Kidney glomerular epithelial cell (primary cell): ENCODE measurements at places on chromosomes 11 and 22.

DNA sequence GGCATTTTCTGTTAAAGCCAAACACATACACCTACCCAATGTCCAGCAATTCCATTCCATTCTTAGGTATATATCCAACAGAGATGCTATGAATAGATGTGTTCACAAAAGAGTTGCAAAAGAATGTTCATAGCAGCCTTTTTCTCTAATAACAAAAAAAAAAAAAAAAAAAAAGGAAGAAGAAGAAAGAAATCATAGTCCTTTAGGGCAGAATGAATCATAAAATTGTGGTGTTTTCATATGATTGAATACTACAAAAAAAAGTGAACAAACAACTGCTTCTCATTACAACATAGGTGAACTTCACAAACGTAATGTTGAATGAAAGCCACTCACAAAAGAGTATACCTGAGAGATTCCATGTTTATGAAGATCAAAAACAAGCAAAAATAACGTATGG lies 66.8 kb upstream of the GRK3 start:
- no peak for DNase-seq

DNA sequence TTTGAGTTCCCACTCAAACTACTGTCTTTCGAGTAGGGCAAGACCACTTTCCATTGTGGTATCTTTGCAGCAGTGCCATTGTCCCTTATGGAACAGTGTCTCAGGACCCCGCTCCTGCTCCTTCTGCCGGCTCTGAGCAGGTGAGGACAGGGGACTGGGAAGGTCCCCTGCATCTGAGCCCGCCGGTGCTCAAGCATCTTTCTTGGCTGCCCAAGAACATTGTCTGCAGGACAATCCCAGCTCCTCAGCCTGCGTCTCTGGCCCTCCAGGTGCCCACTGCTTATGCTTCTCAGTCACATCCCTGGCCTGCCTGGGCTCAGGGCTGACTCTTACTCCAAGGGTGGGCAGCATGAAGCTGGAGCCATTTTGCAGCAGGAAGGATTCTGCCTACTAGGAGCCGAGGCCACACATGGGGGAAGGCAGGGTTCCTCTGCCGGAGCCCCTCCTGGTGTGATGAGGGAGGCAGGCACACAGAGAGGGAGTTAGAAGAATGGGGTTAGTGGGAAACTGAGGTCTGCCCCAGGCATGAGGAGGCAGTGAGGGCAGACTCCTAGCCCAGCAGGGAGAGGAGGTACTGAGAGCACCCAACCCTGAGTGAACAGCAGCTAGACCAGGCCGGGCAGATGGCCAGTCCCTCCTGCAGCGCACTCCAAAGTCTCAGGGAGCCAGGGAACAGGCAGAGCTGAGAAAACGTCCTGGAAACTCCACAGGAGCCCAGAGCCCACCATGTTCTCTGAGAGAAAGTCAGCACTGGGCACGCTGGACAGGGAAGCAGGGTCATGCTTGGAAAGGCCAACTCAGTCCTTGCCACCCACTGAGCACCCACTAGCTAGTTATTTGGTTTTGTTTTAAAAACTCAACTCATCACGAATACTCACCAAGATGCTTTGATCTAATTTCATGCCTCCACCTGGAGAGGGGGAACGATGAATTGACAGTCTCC lies 7.5 kb upstream of the PPARA start:
- no peak for DNase-seq

- peak; percentile 43 for DNase-seq
These were observed 326.3 kb downstream of the NTM start for GRCh38 chr11:131696690-131697089.

- DNase-seq: no peak
These were observed 1.7 kb downstream of the CREBZF start for GRCh38 chr11:85663080-85663752.

DNA sequence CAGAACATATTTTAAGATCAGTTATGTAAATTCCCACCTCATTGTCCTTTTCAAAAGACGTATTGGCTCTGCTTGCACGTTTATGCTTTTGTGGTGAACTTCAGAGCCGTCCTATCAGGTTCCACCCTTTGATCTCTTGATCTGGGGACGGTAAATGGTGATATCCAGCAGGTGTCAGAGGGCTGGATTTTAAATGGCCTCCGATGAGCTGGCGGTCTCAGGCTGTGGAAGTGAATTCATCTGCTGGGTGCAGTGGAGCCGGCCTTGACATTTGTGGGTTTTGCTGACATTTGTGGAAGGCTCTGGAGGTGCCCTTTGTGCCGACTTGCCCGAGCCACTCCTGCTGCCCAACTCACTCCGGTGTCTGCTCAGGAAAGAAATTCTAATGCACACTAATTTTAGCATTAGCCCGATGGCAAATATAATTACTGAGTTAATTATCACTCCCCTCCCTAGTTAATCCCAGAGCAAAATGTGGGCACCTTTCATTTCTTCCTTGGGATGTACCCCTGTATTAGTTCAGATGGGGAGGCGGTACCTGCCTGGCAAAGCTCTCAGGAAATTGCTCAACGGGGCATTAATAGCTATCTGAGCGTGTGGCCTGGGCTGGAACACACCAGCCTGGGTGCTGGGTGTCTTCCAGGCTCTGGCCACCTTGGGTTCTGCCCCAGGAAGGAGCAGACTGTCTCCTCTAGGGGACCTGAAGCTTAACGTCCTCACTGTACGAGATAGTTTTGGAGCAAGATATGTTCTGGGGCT lies 9.1 kb downstream of the LRP5 start:
- DNase-seq: no peak

DNA sequence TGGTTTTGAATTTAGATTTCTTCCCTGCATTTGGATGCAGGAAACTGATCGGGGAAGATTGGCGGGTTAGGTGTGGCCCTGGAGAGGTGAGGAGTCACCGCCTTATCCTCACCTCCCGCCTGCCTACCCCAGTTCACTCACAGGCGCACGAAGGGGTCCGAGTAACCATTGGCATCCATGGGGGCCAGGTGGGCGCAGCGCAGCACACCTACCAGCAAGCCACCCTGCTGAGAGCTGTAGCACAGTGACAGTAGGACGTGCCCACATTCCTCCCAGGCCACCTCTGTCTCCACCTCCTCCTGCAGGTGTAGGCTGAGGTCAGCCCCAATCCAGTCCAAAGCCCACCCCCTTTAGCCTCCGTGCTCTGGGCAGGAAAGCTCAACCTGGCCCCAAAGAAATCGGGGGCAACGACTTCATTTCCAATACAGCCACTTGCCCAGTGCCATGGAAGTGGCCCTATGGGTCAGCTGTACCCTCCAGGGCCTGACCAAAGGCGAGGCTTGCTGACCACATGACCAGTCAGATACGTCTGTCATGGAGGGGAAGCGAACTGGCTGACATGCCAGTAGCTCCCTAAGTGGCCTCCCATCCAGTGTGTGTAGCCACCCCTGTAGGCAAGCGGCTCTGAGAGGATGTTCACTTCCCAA lies 6.7 kb downstream of the NDUFV1 start:
- no peak for DNase-seq

DNA sequence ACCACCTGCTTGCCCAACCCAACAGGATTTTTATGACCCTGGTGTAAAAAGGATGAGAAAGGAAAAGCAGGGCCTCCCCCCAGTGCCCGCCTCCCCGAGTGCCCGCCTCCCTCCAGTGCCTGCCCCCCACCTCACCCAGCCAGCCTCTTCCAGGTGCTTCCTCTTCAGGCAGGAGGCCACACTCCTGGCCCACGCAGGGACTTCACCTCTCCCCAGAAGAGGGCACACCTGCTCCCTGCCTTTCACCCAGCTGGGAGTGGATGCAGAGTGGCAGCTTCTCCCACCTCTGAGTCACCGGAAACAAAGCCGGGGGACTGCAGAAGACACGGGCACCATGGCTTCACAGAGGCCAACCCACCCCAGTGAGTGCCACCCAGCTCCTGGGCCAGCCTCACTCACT lies 16.1 kb downstream of the CPT1A start:
- no peak for DNase-seq

DNA sequence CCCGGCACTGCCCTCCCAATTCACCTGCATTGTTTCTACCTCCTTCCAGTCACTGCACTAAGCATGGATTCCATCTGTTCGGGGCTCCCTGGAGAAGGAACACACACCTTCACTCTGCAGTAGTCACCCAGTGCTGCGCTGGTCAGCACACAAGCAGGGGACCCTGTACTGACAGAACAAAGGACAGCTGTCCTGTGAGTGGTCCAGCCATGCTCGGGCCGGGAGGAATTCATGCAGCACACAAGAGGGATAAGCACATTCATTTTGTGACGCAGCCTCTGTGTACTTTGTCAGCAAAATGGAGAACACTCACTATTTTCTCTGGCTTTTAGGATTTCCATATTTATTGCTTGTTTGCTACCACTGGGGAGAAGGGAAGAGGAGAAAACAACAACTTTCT lies 167.3 kb downstream of the NTM start:
- DNase-seq: no peak

- no peak for DNase-seq
These were observed 97.3 kb downstream of the PDHX start for GRCh38 chr11:35013514-35014233.

DNA sequence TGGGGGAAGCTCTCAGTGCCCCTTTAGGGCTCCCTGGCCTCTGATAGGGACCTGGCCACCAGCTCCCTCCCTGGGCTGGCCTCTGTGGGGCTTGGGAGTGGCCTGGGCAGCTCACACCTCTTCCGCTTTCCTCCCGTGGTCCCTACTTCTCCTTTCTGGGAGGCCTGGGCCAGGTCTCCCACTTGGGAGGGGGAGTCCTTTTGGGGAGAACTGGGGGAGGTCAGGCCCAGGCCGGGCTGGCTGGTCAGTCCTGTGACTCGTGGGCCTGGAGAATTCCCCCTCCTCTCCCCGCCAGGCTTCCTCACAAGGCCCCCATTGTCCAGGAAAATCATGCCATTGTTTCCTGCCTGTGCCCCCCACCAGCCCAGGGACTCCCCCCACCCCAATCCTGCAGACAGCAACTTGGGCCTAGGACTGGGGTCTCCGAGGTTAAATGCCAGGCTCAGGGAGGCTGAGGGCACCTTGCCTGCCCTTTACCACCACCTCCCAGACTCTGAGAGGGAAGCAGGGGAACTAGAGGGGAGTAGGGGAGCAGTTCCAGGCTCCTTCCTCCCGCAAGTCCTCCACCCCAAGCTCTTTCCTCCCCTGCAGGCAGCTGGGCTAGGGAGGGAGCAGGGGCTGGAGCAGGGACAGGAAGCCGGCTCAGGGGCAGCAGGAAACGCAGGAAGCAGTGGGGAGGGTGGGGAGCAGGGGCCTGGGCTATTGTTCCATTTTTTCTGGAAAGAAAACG lies 2.8 kb downstream of the MAP3K11 start:
- DNase-seq: no peak

DNA sequence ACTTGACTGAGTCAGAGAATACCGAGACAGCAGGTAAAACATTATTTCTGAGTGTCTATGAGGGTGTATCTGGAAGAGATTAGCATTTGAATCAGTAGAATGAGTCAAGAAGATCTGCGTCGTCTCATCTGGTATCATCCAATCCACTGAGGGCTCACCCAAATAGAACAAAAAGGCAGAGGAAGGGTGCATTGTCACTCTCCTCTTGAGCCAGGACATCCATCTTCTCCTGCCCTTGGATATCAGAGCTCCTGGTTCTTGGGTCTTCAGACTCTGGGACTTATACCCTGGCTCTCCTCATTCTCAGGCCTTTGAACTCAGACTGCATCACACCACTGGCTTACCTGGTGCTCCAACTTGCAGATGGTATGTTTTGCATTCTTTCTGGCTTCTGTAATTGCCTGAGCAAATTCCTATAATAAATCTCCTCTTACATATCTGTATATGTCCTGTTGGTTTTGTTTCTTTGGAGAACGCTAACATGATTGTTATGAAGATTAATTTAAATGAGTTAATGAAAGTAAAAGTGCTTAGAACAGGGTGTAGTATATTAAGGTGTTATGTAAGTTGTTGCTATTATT lies 49.3 kb downstream of the ME3 start:
- peak; percentile 9 for DNase-seq

DNA sequence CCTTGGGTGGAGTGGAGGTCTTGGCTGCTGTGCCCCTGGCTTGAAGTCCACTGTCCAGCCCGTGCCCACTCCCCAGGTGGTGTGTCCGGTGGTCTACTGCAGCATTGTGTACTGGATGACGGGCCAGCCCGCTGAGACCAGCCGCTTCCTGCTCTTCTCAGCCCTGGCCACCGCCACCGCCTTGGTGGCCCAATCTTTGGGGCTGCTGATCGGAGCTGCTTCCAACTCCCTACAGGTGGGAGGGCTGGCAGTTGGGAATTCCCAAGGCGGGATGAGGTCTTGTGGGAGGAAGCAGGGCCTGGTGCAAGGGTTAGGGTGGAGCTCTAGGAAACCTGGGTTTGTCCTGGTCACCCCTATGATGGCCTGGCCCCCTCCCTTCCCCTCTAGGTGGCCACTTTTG lies 8.4 kb upstream of the NLRX1 start:
- DNase-seq: no peak

DNA sequence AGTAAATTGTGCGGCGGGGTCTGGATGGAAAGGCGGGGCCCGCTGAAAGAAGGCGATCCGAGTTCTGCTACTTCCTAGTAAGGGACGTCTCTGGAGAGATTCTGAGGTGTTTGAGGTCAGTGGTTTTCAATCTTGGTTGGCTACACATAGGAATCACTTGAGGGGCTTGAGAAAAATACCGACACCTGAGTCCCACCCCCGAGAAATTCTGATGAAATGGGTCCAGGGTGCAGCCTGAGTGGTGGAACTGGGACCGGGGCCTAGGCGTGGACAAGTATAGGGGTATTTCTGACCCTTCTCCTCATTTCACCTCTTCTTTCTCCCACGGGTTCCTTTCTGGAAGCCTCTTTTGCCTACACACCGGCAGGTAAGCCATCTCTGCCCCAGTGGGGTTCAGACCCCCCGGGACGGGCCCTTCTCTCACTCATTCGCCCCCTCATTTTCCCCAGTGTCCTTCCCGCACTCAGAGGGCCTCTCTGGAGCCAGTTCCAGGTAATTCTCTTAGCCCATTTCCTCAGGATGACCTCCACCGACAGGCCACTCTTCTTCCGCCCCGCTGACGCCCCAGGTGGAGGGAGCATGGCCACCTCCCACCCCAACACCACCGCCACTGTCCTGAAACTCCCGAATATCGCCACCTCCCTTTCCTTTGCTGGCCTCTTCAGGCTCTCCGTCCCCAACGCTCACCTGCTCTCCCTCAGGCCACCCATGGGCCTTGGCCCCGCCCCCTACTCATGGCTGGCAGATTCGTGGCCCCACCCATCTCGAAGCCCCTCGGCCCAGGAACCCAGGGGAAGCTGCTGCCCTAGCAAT lies 11.8 kb downstream of the ROBO3 start:
- DNase-seq: no peak

- no peak for DNase-seq
These were observed 4.9 kb downstream of the TSKU start for GRCh38 chr11:76787911-76788596.

- DNase-seq: no peak
These were observed 28.0 kb downstream of the ARHGAP1 start for GRCh38 chr11:46672381-46672839.

GRCh38 chr22:47166033-47166404 lies 403.6 kb downstream of the TBC1D22A start:
- DNase-seq: no peak

DNA sequence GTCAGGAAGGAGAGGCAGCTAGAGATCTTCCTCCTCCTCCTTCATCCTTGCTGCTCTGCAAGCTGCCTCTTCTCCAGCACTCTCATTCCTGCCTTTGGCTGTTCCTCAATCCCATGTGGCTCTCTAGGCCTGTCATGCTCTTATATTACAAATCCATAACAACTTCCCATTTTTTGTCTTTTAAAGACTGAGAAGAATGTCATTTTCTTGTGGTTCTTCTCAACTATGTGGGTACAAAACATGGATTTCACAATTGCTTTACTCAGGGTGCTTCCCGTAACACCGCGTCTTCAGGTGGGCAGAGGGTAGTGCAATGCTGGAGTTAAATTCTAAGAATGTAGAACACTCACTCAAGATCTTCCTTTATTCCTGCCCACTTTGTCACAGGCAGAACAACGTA lies 6.8 kb upstream of the CAT start:
- DNase-seq: no peak
